Inflammatory macrophage treated with lipopolysaccharide for 4 hours (primary cell): ENCODE measurements at places on chromosomes 7 and 10.

GRCh38 chr7:2968176-2968575 lies 75.5 kb downstream of the CARD11 start:
- no peak for DNase-seq

- no peak for DNase-seq
Measured at GRCh38 chr7:138992052-138992531, 10.9 kb upstream of the KIAA1549 start.

- DNase-seq: no peak
Measured at GRCh38 chr10:119306986-119307392, 99.6 kb downstream of the GRK5 start.

- no peak for DNase-seq
Measured at GRCh38 chr7:50653981-50654425, 88.8 kb upstream of the DDC start.

DNA sequence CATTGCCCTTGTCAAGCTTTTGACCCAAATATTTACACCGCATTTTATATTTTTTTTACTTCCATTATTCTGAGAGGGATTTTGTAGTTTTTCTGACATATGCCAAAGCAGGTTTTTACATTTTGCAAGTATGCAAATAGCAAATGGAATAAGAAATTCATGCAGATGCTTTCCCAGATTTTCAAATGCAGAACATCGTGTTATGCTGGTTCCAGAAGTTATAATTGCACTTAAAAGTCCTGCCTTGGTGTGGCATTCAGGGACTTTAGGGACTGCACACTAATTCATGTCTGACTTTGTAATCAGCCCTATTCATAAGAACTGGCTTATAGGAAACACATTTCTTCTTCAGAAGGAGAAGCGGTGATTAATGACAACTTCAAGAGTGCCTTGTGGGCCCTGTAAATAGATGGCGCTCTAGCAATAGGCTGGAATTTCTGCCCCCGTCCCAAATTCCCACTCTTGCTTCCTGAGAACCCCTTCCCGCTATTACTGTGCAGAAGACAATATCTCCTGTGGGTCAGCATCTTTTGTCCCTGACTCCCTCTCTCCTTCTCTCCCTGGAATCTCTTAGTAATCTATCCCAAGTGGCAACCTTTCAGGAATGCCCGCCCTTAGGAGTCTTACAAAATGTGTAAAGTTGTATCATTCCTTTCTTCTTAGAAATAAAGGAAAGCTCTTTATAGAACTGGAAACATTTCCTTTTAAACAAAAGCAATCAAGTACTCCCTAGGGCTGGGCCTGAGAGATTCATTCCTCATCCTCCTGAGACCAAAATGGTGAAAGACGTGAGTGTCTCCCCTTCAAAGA lies 264.0 kb downstream of the INHBA start:
- DNase-seq: no peak

DNA sequence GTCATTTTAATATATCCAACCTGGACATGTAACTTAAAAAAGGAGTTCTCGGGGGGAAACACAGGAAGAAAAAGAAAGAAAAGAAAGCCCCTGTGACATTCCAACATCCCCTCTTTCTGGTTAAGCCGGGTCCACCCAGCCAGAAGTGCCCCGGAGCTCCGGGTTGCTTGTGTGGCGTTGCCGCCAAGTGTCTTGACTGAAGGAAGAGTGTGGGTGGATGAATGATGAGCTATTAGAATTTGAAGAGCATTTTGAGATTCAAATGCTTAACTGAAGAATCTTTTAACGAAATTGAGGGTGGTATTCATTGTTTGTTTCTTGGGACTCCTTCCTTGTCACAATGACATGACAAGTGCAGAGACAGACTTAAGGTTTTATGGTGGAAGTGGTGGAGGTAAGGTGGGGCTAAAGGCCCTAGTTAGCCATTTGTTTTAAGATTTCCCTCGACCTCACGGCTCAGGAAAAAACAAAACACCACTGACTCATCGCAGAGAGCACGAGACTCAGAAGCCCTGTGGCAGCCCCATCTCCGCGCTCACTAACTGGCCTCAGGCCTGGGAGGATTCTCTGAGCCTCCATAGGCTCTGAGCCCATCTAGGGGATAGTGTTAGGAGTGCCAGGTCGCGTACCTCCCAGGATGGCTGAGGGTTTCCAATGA lies 1.8 kb upstream of the GLI3 start:
- no peak for DNase-seq

GRCh38 chr7:24392774-24393173 lies 108.8 kb downstream of the NPY start:
- DNase-seq: no peak

DNA sequence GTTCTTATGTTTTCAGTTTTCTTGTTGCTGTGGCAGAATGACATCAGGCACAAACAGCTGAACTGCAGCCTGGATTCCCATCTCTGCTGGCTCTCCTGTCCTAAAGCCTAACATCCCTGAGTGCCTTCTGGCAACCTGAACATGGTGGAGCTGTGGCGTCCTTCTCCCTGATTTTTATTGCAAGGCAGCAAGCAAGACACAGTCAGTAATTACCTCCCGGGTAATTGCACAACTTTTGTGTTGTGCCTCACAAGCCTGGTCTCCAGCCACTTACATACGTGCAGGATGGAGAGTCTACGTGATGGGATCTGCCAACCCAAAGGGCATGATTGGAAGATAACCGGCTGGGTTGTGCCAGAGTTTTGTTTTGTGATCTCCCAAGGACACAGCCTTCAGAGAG lies 116.1 kb upstream of the PARD3 start:
- DNase-seq: no peak

- DNase-seq: peak; percentile 59
Measured at GRCh38 chr10:88409236-88409635, 173.9 kb downstream of the RNLS start.

GRCh38 chr7:18927134-18927533 lies 190.3 kb downstream of the TWIST1 start:
- DNase-seq: no peak

DNA sequence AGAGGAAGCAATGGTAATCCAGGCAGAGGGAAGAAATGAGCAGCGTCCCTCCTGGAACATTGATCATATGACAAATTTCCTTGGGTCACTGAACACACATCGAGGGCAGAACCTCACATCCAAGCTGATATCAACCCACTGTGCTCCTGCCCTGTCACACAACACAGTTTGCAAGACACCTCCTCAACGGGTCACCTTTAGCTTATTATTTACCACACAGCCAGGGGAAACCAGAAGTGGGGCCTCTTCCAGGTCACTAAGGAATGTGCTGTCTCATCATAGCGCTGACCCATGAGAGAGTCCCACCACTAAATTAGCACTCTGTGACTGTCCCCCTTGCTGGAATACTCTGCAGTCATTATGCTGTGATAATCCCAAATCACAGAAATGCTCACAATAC lies 69.7 kb upstream of the PPP1R3C start:
- DNase-seq: no peak

DNA sequence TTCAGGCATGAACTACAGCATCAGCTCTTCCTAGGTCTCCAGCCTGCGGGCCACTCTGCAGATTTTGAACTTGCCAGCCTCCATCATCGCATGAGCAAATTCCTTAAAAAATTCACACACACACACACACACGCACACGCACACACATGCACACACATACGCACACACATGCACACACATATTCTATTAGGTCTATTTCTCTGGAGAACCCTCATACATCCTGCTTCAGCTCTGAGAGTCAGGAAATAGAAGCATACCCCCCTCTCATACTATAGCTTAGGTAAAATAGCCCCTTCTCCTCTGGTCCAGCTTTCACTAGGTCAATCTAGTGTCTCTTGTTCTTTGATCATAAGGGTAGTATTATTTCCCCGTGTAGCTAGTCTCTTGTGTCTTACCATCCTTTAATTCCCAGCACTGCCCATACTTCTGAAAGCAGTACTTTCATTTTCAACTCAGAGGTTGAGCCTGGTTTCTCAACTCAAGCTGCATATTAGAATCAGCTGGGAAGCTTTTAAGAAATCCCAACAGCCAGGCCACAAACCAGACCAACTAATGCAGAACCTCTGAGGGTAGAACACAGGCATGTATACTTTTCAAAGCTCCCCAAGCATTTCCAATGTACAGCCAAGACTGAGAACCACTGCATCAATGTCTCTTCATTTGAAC lies 30.9 kb upstream of the ITGB8 start:
- DNase-seq: peak; percentile 94

GRCh38 chr7:73770860-73771670 lies 995 bp upstream of the CLDN3 start:
- DNase-seq: no peak

GRCh38 chr7:128459394-128459878 lies 3.8 kb downstream of the HILPDA start:
- DNase-seq: peak; percentile 71
